ENCODE measurements at places on chromosomes 1 and 21.
A peak's percentile ranks its signal among the peaks of the same experiment; 100 is the strongest.

- no peak for DNase-seq
These were observed 160.0 kb downstream of the SEC16B start for GRCh38 chr1:177809819-177810218.

- DNase-seq, result no peak
These were observed 14.6 kb downstream of the ARHGEF10L start for GRCh38 chr1:17553975-17554700.

GRCh38 chr1:54627196-54627595 lies 3.9 kb upstream of the FAM151A start:
- no peak for DNase-seq

- DNase-seq, result peak; percentile 49
These were observed 49.9 kb downstream of the SNX27 start for GRCh38 chr1:151661751-151662150.

DNA sequence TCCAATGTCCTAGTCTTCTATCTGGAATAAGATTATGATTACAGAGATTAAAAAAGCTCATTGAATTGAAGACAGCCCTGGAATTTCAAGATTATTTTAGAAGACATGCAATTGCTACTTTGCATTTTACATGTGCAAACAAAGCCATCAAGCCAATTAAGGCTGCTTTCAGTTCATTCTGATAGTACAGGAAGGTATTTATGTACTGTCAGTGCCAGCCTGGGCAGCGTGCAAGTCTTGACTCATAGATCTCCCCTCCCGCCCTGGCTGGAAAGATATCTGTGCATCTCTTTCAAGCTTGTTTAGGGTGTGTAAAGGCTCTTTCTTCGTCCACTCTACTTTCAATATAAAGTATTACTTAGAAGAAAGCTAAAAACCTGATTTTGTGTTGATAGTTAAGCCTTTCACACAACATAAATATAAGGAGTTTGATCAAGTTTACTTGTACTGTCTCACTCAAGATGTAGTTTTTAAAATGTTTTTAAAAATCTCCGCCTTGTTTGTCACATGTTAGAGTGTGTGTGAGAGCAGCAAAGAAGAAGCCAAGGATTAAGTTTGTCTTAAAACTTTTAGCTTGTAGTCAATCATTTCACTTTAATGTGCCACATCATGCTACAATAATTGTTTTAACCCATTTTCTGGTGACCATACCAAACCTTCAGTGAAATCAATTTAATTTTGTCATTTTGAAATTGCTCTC lies 13.6 kb upstream of the LYPLAL1 start:
- DNase-seq, result no peak

DNA sequence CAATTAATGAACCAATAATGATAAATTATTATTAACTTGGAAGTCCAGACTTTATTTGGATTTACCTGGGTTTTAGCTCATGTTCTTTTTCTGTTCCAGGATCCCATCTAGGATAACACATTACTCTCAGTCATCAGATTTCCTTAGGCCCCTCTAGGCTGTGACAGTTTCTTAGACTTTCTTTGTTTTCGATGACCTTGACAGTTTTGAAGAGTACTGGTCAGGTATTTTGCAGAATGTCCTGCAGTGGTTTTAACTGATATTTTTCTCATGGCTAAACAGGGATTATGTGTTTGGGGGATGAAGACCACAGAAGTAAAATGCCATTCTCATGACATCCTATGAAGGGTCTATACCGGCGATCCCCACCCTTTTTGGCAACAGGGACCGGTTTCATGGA lies 144.0 kb downstream of the NAV1 start:
- no peak for DNase-seq

GRCh38 chr1:186812570-186812969 lies 16.2 kb upstream of the PLA2G4A start:
- no peak for DNase-seq

- no peak for DNase-seq
These were observed 11.8 kb upstream of the DENND1B start for GRCh38 chr1:197787056-197787455.

DNA sequence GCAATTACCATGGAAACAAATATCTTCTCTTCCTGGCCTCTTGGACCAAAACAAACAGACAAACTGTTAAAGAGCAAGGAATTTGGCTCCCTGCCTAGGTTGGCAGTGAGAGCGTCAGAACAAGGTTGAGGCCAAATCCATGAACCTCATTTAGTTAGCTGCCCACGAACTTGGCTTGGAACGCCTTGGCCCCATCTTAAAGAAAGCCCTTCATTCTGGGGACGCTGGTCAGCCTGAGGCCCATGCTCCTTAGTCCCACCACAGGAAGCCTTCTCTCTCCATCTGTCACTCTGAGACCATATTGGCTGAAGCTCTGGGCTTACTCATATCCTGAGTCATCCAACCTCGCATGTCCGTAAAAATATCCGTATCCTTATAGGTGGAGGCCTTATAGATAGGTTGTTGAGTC lies 62.4 kb upstream of the DIRAS3 start:
- DNase-seq, result no peak

GRCh38 chr1:54409156-54410142 lies 3.3 kb upstream of the SSBP3 start:
- no peak for DNase-seq

GRCh38 chr1:44044071-44044801 lies 13.0 kb upstream of the SLC6A9 start:
- DNase-seq, result no peak

DNA sequence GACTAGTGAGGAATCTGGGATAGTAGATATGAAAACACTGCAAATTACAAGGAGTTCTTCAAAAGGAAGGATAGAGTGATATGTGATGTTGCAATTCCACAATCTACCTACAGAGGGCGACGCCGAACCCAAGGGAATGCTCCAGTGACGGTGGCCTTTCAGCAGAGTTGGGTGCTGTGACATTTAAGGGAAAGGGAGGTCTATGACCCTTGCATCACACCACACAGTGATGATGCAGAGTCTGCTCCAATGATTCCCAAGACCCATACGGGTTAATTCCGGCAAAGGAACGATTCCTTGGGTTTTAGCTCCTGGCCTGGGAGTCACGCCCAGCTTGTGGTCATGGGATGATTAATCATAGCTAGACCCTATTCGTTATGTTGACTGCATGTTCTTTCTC lies 123.0 kb upstream of the IGSF21 start:
- DNase-seq, result no peak

DNA sequence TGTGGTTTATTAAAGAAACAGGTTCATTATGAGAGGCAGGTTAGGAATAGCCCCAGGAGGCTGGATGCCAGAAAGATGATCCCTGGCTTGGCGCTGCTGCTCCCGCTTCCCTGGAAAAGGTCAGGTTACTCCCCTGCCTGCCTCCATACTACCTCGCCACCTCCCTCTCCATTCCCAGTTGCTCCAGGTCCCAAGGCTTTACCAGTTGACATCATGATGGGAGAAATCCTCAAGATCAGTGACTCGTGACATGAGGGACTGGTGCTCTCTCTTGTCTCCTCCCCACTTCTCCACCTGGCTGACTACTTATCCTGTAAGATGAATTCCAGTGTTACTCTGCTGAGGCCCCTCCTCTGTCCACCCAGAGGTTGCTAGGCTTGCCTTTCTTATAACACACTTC lies 19.7 kb downstream of the VASH2 start:
- DNase-seq, result no peak

DNA sequence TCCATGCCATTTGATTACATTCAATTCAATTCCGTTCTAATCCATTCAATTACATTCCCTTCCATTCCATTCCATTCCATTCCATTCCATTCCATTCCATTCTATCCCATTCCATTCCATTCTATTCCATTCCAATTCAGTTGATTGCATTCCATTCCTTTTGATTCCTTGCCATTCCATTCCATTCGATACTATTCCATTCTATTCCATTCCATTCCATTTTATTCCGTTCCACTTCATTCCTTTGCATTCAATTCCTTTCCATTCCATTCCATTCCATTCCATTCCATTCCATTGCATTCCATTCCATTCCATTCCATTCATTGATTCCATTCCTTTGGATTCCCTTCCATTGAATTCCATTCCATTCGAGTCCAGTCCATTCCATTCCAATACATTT lies 2574.0 kb upstream of the TPTE start:
- no peak for DNase-seq

- no peak for DNase-seq
These were observed 97.1 kb downstream of the ARHGEF10L start for GRCh38 chr1:17636612-17637011.

All from inflammatory macrophage treated with lipopolysaccharide for 1 hour (primary cell).